ENCODE measurements at places on chromosomes 7 and 10. TPM values are rescaled to one million over a fixed set of nuclear protein-coding genes. Genes with fewer than 3 reads are reported as not detected.

CPEB3 gene
- total RNA-seq = 4.8 TPM

ABCB4 gene
- 2.4 TPM for total RNA-seq

GOLGA7B gene
- 0.35 TPM for total RNA-seq

UTF1 gene
- 0.35 TPM for total RNA-seq

VWDE gene
- total RNA-seq = 3.1 TPM

ZNF679 gene
- total RNA-seq = not detected

UBTD1 gene
- 15.2 TPM for total RNA-seq

BHLHA15 gene
- total RNA-seq = 0.41 TPM

DLG5 gene
- 37.4 TPM for total RNA-seq

NAT16 gene
- total RNA-seq = not detected

RAPGEF5 gene
- total RNA-seq = 138 TPM

NPTX2 gene
- total RNA-seq = 2.3 TPM

KCTD7 gene
- 14.5 TPM for total RNA-seq

RBP4 gene
- total RNA-seq = 4.0 TPM

TMEM176A gene
- 71.8 TPM for total RNA-seq

SH2B2 gene
- total RNA-seq = 12.2 TPM

CPED1 gene
- total RNA-seq = 40.0 TPM

PRXL2A gene
- 58.3 TPM for total RNA-seq

NXPH1 gene
- 0.23 TPM for total RNA-seq

NEUROD6 gene
- not detected for total RNA-seq

ZNF746 gene
- 19.3 TPM for total RNA-seq

SPOCK2 gene
- 73.7 TPM for total RNA-seq

CCL24 gene
- 1.7 TPM for total RNA-seq

ERCC6 gene
- 20.7 TPM for total RNA-seq

PRLHR gene
- not detected for total RNA-seq

CCDC201 gene
- total RNA-seq = not detected

RASSF4 gene
- total RNA-seq = 24.1 TPM

MCU gene
- total RNA-seq = 53.8 TPM

ASB10 gene
- total RNA-seq = 3.4 TPM

TIMM23B gene
- total RNA-seq = 22.3 TPM

COMTD1 gene
- total RNA-seq = 16.8 TPM

FAM237B gene
- total RNA-seq = not detected

GPER1 gene
- total RNA-seq = 6.0 TPM

OR13A1 gene
- 0.06 TPM for total RNA-seq

TRRAP gene
- 61.1 TPM for total RNA-seq
